ENCODE measurements at places on chromosomes 12 and 14.

- no peaks in the 10 kb centered on the region for H3K36me3 ChIP-seq
- H3K4me1 ChIP-seq = no peaks in the 10 kb centered on the region
- H3K27me3 ChIP-seq = no peaks in the 10 kb centered on the region
- peak overlapping the region; percentile 18 for H3K4me3 ChIP-seq
These were observed 1.8 kb downstream of the IGF1 start for GRCh38 chr12:102478405-102479098.

DNA sequence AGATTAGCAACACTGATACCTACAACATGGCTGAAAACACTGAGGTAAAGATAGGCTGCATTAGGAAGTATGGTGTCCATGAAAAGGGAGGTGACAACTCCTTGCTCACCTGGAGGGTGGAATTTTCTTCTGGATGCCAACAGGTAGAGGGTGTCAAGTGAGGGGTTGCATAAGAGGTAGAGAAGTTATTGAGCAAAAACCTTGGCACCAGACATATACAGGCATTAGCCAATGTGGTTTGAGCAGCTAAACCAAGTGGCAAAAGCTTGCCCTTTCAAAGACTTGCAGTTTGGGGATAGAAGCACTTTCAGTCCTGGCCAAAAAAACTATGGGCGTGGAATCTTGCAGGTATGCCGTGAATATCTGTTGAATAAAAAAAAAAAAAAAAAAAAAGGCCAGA lies 3.8 kb downstream of the RITA1 start:
- H3K4me1 ChIP-seq = no peaks in the 10 kb centered on the region
- no peak overlapping the region for H3K27ac ChIP-seq
- no peaks in the 10 kb centered on the region for H3K27me3 ChIP-seq
- peaks cover 6% of the 10 kb centered on the region for H3K36me3 ChIP-seq

GRCh38 chr12:45615268-45615667 lies 114.2 kb upstream of the ARID2 start:
- H3K4me3 ChIP-seq = no peak overlapping the region
- H3K27ac ChIP-seq = no peak overlapping the region
- DNase-seq = no peak
- no peaks in the 10 kb centered on the region for H3K27me3 ChIP-seq
- no peaks in the 10 kb centered on the region for H3K4me1 ChIP-seq
- no peaks in the 10 kb centered on the region for H3K36me3 ChIP-seq

DNA sequence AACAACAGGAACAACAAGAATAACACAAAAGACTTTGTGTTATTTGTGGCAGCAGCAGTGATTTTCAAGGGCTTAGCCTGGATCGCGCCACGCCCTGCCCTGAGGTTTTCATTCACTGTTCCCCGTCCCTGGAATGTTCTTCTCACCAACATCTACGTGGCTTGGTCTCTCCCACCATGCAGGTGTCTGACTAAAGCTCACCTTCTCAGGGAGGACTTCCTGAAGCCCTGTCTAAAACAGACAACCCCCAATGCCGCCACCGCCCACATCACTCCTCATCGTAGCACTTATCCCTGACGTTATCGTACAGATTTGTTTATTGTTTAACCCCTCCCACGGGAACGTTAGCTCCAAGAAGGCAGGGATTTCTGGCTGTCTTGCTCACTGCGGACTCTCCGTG lies 40.4 kb downstream of the P2RX4 start:
- H3K27ac ChIP-seq = no peak overlapping the region
- peaks cover 10% of the 10 kb centered on the region for H3K36me3 ChIP-seq
- H3K27me3 ChIP-seq = no peaks in the 10 kb centered on the region
- no peaks in the 10 kb centered on the region for H3K4me1 ChIP-seq

GRCh38 chr14:24335461-24336171 lies 745 bp upstream of the ADCY4 start:
- H3K27me3 ChIP-seq = peaks cover 3% of the 10 kb centered on the region
- no peak for DNase-seq
- H3K27ac ChIP-seq = no peak overlapping the region
- H3K4me1 ChIP-seq = peaks cover 5% of the 10 kb centered on the region

- H3K4me3 ChIP-seq = no peak overlapping the region
- peaks cover 5% of the 10 kb centered on the region for H3K4me1 ChIP-seq
- peak overlapping the region; percentile 58 for H3K27ac ChIP-seq
- DNase-seq = no peak
These were observed 197.2 kb upstream of the PLEKHG7 start for GRCh38 chr12:92505254-92506231.

GRCh38 chr14:22428700-22429291 lies 160.2 kb downstream of the DAD1 start:
- H3K4me1 ChIP-seq = no peaks in the 10 kb centered on the region
- DNase-seq = no peak
- H3K4me3 ChIP-seq = no peak overlapping the region
- H3K27me3 ChIP-seq = no peaks in the 10 kb centered on the region
- H3K36me3 ChIP-seq = no peaks in the 10 kb centered on the region
- H3K27ac ChIP-seq = no peak overlapping the region

DNA sequence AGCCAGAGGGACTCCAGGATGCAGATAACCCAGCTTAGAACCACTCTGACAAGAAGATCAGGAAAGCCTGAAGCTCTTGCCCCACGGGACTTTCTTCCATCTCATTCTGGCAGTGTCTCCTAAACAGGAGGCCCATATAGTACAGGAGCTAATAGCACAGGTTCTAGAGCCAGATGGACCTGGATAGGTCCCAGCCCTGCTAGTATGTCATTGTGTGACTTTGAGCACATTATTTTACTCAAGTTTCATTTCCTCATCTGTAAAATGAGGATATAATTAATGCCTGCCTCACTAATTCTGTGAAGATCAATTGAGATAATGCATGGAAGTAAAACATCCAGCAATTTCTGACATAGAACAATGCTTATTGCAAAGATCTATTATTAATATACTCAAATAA lies 66.5 kb upstream of the GZMB start:
- H3K4me3 ChIP-seq = no peak overlapping the region
- no peaks in the 10 kb centered on the region for H3K4me1 ChIP-seq
- no peaks in the 10 kb centered on the region for H3K27me3 ChIP-seq
- no peak overlapping the region for H3K27ac ChIP-seq
- DNase-seq = no peak
- H3K36me3 ChIP-seq = no peaks in the 10 kb centered on the region

DNA sequence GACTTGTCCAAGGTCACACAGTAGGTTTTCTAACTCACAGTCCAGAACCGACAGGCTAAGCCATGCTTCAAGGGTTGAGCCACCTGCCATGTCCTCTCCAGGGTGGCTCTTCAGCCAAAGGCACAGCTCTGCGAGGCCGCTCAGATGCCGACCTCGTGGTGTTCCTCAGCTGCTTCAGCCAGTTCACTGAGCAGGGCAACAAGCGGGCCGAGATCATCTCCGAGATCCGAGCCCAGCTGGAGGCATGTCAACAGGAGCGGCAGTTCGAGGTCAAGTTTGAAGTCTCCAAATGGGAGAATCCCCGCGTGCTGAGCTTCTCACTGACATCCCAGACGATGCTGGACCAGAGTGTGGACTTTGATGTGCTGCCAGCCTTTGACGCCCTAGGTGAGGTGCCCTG lies 12.7 kb upstream of the OAS2 start:
- no peak for DNase-seq
- H3K27ac ChIP-seq = no peak overlapping the region
- H3K4me3 ChIP-seq = no peak overlapping the region
- no peaks in the 10 kb centered on the region for H3K4me1 ChIP-seq

DNA sequence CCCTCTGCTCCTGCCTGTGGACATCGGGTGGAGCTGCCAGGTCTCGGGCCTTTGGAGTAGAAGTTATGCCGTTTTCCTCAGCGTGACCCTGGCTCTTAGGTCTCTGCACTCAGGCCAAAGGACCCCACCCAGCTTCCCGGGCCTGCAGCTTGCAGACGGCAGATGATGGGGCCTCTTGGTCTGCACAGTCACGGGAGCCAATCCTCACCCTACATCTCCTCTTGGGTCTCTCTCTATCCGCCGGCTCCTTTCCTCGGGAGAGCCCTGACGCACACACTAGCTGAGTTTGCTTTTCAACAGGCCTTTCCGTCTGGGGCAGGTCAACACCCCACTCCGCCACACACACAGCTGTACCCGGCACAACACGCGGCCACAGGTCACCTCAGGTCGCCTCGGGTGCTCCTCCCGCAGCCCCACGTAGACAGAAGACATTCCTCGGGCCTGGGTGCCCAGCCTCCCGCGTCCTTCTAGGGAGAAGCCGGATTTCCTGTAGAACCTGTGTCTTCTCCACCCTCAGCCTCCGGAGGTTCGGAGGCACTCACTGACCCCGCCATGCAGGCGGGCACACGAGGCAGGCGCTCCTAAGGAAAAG lies 9.9 kb downstream of the GALNT9 start:
- no peak overlapping the region for H3K27ac ChIP-seq
- no peaks in the 10 kb centered on the region for H3K36me3 ChIP-seq
- DNase-seq = no peak
- H3K27me3 ChIP-seq = peaks cover 18% of the 10 kb centered on the region
